Activated CD8-positive, alpha-beta T cell treated with anti-CD3 and anti-CD28 coated beads for 36 hours (primary cell): ENCODE measurements at places on chromosomes 16 and 17.

DNA sequence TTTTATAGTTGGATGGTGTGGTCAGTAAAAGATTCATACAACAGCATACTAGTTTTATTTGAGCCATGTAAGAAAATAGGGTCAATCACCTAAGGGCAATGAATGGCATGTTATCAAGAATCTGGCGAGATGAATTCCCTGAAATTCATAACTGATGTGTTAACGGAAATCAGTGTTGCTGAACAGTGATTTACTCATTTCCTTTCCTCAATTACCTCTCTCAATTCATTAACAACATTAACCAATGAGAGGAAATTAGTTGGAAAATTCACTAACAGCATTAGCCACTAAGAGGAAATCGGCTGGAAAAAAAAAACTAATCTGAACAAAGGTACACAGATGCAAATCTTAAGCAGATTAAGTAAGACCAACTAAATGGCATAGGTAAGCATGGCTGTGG, 6.3 kb downstream of the CMTR2 start:
- DNase-seq, result no peak

- peak; percentile 63 for DNase-seq
Measured at GRCh38 chr17:43927060-43927864, 15.0 kb downstream of the PPY start.

- peak; percentile 57 for DNase-seq
Measured at GRCh38 chr17:28744972-28745785, 1.4 kb downstream of the TRAF4 start.

DNA sequence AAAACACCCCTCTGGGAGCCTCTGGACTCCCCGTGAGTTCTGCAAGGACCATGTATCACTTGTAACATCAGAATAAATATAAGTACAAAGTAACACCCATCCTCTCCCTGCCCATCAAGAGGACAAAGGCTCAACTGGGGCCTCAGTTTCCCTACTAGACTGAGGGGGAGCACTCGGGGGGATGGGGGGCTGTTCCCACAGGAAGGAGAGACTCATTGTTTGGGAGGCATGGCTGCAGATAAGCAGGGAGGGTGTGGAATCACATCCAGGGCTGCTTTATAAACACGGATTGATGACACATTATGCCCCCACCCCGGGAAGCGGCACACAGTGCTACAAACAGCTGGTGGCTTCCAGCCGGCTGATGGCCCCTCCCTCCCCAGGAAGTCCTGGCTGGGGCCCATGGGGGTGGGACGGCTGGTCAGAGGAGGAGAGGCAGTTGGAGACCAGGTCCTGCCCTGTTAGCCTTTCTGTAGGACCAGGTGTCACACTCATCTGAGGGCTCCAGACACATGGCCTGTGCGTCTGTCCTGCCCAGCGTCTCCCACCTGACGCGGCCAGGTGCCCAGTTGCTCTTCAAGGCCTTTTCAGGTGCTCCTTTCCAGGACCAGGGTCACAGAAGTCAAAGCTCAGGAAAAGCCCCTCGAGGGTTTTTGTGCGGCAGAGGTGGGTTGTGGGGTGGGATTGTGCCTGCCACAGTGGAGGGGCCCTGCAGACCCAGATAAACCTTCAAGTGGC, 1.3 kb upstream of the MPG start:
- peak; percentile 32 for DNase-seq

DNA sequence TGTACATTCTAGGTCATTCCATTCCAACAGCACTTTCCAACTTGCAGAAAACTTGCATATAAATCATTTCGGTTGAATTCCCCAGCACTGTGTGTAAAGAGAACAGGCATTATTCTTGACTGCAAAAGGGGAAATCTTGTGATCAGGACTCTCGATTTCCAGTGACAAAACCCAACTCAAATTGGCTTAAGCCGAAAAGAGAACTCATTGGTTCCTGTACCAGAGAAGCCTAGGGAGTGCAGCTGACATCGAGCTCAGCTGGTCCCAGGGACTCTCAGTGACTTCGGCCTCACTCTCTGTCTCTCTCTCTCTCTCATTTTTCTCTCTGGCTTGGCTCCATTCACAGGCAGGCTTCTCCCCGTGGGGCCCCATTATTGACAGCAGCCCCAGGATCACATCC, 30.7 kb downstream of the CD300LF start:
- DNase-seq, result no peak

DNA sequence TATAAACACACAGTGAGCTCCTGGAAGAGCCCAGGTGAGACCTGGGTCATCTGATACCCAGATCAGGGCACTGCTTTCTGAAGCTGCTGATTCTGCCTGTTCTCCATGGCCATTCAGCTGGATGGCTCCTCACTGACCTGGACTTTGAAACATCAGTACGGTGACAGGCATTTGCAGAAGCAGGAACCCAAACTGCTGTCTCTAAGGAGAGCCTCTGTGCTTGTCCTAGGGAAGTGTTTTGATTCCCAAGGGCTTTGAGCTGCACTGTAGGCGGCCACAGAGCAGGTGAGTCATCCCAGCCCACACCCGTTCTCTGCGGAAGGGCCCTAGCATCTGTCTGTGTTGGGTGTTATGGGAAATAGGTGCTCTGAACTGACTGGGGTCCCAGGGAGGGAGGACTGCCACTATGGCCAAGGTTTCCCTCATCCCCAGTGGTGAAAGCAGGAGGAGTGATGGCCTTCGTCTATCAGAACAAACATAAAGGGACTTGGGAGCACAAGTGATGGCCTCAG, 60.7 kb upstream of the ADCY9 start:
- DNase-seq, result no peak

DNA sequence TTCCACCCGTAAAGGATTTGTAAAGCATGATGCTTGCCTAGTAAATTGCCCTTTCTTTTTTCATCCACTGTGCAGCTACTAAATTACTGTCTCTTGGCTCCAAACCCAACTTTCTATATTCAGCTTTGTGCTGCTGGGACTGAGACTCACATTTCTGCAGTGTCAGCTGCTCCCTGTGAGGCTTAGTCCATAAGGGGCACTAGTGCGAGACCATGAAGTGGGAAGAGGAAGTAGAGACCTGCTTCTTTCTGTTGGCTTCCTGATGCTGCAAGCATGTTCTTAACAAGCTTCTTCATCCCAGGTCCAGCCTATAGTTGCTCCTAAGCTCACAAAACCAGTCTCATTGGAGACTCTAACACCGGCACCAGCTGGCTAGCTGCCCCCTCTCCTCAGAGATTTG, 74.9 kb upstream of the HS3ST2 start:
- no peak for DNase-seq

GRCh38 chr16:75108792-75109731, 7.5 kb downstream of the LDHD start:
- DNase-seq, result peak; percentile 92

DNA sequence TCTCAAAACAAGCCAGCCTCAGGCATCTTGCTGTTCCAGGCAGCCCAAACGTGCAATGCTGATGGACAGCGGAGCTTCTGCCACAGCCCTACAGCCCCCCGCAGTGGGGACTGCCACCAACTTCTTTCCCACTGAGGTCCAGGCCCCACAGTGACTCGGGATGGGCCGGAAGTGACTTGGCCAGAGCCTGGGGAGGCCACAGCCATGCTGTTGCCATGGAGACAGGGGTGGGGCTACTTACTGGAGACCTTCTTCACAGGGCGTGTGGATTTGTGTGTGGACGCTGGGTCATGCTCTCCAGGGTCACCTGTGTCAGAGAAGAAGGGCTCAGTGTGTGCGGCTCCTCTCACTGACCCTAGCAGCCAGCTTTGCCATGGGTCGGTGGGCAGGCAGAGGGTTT, 15.0 kb downstream of the TRIM25 start:
- no peak for DNase-seq

DNA sequence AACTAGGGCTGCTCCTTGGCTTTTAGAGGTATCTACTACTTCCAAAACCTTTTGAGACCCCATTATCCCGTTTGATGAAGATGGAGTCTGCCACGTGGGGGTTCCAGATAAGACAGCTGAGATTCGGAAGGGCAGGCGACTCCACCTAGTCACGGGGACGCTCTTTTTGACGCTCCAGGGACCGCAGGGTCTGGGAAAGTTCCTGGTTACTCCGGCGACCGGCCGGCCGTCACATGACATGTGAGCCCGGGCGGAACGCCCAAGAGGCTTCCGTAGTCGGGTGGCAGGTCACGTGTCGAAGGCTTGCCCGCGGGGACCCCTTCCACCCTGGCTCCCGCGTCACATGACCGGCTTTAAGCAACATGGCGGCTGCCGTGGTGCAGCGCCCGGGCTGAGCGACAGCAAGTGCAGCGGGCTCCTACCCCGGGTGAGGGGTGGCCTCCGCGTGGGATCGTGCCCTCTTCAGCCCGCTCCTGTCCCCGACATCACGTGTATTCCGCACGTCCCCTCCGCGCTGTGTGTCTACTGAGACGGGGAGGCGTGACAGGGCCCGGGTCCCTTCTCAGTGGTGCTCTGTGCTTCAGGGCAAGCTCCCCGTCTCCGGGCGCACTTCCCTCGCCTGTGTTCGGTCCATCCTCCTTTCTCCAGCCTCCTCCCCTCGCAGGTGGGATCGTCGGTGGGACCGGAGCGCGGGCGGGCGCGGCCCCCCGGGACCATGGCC, at the start of gene SPNS1:
TSS of gene SPNS1 (plus strand) at position 342 of the 721 bp plus-strand sequence. CDS start at position 716, 374 bp downstream.
- DNase-seq, result peak; percentile 98

GRCh38 chr17:34930283-34930682, 31.0 kb downstream of the CCT6B start:
- DNase-seq, result no peak

- DNase-seq, result no peak
Measured at GRCh38 chr16:59632276-59632855, 898.2 kb upstream of the GOT2 start.

- DNase-seq, result peak; percentile 84
Measured at GRCh38 chr17:74431568-74432423, at the start of gene GPRC5C. GPRC5C (plus strand) TSS chr17:74432088; CDS start chr17:74439777, 7,689 bp downstream.

DNA sequence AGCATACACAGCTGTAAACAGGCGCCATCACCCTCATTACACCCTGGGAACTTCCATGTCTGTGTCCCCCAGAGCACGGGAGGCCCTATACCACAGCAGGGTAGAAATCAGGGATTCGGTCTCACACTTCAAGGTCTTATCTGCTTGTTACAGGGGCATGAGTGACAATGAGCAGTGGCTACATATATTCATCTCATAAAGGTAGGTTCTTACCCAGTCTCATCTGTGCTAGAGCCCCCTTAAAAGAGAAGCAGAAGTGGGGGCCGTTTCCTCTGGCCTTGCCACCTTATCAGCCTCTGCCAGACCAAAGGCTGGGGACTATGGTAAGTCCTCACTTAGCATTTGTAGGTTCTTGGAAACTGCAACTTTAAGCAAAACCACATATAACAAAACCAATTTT, 46.5 kb downstream of the IRX5 start:
- DNase-seq, result no peak

DNA sequence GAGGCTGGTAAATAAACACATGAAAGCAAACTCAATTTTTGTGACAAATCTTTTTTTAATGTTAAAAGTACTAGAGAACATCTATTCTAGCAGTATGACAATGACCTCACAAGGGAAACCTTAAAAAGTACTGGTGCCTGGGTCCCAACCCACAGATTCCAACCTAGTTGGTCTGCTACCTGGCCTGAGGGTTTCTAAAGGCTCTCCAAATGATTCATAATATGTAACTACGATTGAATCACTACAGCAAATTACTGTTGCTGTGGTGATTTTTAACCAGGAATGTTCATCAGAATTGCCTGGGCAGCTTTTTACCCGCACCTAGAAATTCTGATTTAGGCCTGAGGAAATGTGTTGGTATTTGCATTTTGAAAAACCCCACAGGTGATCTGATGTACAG, 26.1 kb downstream of the CDR2 start:
- DNase-seq, result no peak

DNA sequence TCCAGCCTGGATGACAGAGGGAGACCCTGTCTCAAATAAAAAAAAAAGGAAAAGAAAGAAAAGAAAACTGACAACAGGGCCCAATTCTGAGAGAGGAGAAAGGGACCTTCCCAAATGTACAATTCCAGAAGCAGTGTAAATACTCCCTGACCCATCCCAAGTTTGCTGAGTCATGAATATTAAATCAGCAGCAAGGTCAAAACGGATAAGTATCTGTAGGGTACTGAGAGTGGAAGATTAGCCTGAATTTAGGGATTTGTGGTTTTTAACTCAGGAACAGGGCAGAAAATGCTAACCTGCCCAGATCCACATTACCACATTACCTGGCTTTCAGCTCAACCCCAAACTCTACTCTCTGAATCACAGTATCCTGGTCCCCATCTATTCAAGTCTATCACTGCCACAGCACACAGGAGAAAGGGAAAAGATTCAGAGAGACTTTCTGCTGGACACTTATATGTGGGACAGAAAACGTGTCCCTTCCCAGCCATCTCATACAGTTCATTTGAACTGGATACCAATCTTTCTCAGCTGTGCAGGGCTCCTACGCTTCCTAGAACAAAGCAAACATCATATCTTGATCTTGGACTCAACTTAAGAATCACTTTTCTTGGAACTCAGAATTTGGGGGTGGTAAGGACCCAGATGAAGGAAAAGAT, 2.9 kb downstream of the FXR2 start:
- DNase-seq, result no peak

DNA sequence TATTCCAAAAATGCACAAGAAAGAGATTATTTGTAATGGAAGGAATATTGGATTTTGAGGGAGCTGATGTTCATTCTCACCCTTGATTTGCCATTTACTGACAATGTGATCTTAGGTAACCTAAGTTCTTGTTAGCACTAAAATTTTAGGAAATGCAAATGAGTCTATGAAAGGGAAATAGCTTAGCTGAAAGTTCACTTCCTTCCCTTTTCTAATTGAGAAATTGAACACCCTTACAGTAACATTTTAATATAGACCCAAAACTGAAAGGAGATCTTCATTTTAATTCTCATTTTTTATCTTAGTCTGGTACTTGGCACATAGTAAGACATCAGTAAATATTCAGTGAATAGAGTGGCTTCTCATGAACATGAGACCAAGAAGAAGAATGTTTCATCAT, 10.9 kb upstream of the WSB1 start:
- DNase-seq, result no peak

DNA sequence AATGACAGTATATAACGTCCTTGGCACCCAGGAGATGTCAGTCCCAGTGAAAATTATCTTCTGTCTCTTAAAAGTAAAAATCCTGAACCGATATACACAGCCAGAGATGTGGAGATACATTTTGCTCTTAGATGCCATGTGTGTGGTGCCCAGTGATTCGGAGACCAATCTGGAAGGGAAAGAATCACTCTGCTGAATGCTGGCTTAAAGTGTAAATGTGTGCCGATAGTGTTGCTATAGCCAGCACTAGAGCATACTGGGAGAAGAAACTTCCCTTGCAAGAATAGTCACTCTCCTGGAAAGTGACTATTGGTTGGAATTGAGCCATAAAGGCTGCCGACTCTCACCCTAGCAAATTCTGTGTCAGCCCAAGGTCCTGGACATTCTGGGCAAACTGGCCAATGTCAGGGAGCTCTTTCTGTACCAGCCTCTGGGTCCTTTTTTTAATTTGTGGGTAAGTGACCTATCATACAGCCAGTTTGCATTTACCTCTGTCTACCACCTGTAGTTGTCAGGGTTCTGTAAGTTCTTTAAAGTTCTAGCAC, 44.2 kb upstream of the HNF1B start:
- DNase-seq, result no peak

GRCh38 chr17:75471207-75471606, 14.8 kb downstream of the TMEM94 start:
- no peak for DNase-seq

- no peak for DNase-seq
Measured at GRCh38 chr16:78321620-78322360, 222.3 kb downstream of the WWOX start.
